ENCODE measurements at places on chromosomes 13 and 19.
A peak's percentile ranks its signal among the peaks of the same experiment; 100 is the strongest.

- DNase-seq: no peak
These were observed 240.0 kb downstream of the GPC6 start for GRCh38 chr13:93466502-93467036.

GRCh38 chr13:82803341-82803740 is 1078.9 kb downstream of the SLITRK1 start:
- DNase-seq: no peak

- DNase-seq: no peak
These were observed 164.2 kb downstream of the DLEU7 start for GRCh38 chr13:50679321-50679720.

GRCh38 chr19:11203194-11204075 is 6.1 kb upstream of the KANK2 start:
- peak; percentile 63 for DNase-seq

DNA sequence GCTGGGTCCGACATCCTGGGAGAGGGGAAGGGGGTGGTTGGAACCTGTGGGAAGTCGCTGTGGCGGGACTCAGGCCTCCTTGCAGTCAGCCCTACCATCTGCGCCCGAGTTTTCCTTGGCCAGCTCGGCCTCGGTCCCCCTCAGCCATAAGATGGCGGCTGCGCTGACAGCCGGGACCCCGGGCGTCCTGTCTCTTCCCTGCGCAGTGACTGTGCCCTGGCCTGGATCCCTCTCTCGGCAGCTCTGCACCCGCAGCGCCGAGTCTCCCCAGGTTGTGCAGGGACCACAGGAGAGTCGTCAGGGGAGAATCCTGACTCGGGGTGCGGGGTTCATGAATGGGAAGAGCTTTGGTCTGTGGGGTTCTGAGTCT is 345 bp downstream of the ZNF257 start:
- DNase-seq: no peak

- no peak for DNase-seq
These were observed 6.7 kb downstream of the ERCC5 start for GRCh38 chr13:102852556-102852955.

GRCh38 chr19:8900421-8900820 is 68.2 kb downstream of the MBD3L1 start:
- no peak for DNase-seq

- DNase-seq: peak; percentile 8
These were observed 242.6 kb downstream of the NDFIP2 start for GRCh38 chr13:79723519-79724024.

DNA sequence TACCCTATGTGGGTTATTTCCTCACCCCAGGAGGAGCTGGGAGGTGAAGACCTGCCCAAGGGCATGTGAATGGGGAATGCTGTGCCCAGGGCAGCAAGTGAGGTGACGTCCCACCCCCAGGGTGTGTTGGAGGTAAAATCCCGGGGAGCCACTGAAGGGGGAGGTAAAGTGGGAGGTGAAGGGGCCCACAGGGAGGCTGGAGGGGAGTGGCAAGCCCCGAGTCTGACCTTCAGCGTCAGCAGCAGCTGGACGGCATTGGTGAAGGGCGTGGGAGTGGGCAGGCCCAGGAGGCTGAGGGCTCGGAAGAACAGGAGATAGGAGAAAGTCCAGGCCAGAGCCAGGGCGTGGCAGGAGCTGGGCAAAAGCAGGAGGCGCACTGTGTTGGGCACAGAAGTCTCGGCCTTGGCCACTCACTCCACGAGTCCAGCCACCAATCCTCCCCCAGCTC is 2.4 kb downstream of the MBOAT7 start:
- no peak for DNase-seq

DNA sequence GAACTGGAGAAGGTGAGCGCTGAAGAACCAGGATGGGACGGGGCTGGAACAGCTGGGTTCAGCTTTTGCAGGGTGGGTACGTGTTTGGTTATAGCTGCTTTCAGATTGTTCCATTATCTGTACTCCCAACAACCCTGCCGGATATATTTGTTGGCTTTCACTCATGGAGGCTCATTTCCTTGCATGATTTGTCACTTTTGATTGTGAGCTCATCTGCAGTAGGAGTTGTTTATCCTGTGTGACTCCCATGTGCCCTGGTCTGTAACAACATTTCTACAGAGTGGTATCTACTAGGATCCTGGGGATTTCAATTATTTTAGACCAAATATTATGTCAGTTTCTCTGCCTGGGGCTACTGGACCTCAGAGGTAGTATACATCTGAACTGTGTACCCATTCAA is 5.4 kb downstream of the ARL11 start:
- no peak for DNase-seq

GRCh38 chr19:46218160-46218559 is 11.4 kb upstream of the IGFL1 start:
- DNase-seq: peak; percentile 80
